ENCODE measurements at places on chromosomes 6 and 20.
A peak's percentile ranks its signal among the peaks of the same experiment; 100 is the strongest.

- DNase-seq: no peak
These were observed 32.7 kb upstream of the SAMHD1 start for GRCh38 chr20:36984257-36984638.

GRCh38 chr6:134967711-134968110, 17.8 kb upstream of the ALDH8A1 start:
- DNase-seq: no peak

- DNase-seq: peak; percentile 32
These were observed 43.1 kb downstream of the POPDC3 start for GRCh38 chr6:105136431-105137350.

- no peak for DNase-seq
These were observed 41.1 kb upstream of the RFPL4B start for GRCh38 chr6:112305795-112306564.

GRCh38 chr6:140909625-140910024, 1223.1 kb upstream of the GJE1 start:
- DNase-seq: no peak

DNA sequence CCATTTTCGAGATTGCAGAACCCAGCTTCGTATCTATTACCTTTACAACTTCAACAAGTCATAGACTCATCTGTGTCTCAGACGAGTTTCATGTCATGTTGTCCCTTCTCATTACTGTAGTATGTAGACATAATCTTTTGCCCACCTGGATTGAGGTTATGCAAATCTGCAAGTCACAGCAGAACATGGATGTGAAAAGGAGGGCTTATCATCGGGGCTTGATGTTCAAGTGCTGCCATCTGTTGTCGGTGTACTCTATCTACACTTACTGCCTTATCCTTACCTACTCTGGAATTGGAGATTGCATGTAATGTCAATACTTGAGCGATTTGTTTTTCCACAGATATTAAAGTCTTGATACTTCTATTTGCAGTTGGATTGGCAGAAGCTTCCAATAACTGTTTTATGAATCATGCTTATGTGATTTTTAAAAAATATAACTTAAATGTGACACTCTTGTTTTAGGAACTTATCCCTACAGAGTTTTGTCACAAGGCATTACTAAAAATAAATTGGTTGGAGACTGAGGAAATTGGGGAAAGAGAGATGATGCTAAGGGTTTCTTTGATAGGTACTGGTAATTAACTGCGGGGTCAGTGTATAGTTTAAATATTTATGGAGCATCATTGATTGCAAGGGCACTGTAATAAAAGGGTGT, 3.0 kb upstream of the GOPC start:
- DNase-seq: peak; percentile 87

DNA sequence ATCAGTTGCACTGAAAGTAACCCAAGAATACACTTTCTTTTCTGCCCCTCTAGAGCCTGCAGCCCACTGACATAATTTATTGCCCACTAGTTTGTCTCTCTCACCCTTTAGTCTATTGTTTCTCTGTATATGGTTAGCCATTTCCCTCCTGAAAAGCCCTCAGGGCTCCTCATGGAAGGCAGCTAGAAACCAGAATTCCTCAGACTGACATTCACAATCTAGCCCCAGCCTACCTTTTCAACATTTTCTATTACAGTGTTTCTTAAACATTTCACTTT, 21.4 kb upstream of the PAQR8 start:
- DNase-seq: no peak
